ENCODE measurements at places on chromosomes 1 and 21.

- DNase-seq = no peak
These were observed 55.3 kb downstream of the NDUFS5 start for GRCh38 chr1:39081271-39082009.

DNA sequence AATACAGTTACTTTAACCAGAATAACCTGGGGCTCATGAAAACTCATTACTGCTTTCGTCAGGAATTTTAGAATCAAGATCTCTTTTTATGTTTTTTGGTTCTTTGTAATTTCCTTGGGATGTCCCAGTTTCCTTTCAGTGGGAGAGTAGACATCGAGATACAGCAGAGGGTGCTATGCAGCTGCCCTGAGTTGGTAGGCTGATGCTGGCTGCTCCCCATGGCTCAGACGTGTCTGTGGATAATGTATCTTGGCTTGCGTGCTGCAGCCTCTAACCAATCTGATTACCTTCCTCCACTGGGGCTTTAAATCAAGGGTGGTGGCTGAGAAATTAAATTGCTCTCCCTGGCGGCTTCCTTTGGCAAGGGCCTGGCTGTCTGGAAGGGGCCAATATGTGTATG, 253.7 kb downstream of the CACNA1E start:
- DNase-seq = no peak

DNA sequence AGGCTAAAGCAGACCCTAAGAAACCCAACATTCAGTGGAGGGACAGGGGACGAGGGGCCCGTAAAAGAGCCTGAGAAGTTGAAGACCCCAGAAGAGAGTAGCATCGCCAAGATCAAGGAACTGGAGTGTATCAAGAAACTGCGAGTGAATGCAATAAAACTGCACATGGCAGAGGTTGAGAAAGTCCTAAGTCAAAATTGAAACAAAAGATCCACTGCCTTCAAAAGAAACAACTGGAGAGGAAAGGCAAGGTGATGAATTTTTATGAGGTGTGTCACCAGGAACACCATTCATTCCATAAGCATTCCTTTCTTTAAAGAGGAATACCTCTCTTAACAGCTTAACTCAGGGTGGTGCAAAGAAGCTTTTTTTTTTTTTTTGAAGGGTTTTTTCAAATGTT, 38.3 kb upstream of the ADORA3 start:
- DNase-seq = peak; percentile 14

GRCh38 chr1:78716186-78716585, 66.6 kb downstream of the IFI44 start:
- peak; percentile 60 for DNase-seq

- no peak for DNase-seq
These were observed 208.4 kb upstream of the ZC3H12A start for GRCh38 chr1:37265786-37266667.

DNA sequence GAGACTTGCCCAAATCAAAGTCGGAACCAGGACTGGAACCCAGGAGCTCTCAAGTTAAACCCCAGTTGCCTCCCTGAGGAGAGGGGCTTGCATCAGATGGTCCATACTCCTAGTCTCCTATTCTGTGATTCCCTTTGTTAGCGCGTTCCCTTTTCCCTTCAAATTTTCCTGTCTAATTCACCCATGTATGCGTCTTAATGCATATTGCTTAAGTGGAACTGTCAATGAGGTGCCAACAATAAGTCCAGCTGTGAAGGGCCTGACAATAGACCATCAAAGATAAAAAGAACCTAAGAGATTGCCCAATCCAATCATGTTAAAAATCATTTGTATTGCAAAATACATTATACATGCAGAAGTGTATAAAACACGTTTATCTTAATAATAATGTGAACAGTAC, 634 bp upstream of the SPATA6 start:
- DNase-seq = no peak

DNA sequence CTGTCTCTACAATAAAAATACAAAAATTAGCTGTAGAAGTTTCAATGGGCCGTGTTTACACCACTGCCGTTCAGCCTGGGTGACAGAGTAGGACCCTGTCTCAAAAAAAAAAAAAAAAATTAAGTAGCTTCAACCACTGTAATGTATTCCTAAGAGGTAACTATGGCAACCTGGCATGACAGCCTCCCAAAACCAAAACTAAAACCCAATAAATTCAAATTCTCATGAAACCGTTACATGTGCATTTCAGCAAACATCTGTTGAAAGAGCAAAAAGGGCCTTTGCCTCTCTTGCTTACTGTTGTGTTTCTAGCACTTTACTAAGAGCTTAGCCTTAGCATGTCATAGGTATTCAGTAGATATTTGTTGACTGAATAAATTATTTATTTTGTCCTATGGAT, 33.5 kb downstream of the ODR4 start:
- no peak for DNase-seq

DNA sequence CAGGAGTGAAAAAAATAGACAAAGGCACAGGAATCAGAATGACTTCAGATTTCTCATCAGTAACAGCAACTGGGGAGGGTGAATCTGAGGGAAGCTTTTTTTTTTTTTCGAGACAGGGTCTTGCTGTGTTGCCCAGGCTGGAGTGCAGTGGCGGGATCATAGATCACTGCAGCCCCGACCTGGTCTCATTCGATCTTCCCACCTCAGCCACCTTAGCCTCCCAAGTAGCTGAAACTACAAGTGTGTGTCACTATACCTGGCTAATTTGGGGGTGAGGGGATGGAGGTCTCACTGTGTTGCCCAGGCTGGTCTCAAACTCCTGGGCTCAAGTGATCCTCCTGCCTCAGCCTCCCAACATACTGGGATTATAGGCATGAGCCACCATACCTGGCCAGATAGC, 10.7 kb downstream of the ARMH1 start:
- DNase-seq = no peak

- no peak for DNase-seq
These were observed 203.7 kb downstream of the PLA2G4A start for GRCh38 chr1:187032316-187032981.

- no peak for DNase-seq
These were observed 156.9 kb upstream of the MAGI3 start for GRCh38 chr1:113233441-113233840.

GRCh38 chr1:226637147-226637935, 88.8 kb downstream of the STUM start:
- DNase-seq = no peak

- no peak for DNase-seq
These were observed 14.4 kb downstream of the FRRS1 start for GRCh38 chr1:99751877-99752504.

Data from astrocyte of the spinal cord (primary cell).